Esophagus muscularis mucosa (tissue), 4 donors: ENCODE measurements at places on chromosomes 3 and 15. TPM values are rescaled to one million over a fixed set of nuclear protein-coding genes. Genes with fewer than 3 reads are reported as not detected.

DNA sequence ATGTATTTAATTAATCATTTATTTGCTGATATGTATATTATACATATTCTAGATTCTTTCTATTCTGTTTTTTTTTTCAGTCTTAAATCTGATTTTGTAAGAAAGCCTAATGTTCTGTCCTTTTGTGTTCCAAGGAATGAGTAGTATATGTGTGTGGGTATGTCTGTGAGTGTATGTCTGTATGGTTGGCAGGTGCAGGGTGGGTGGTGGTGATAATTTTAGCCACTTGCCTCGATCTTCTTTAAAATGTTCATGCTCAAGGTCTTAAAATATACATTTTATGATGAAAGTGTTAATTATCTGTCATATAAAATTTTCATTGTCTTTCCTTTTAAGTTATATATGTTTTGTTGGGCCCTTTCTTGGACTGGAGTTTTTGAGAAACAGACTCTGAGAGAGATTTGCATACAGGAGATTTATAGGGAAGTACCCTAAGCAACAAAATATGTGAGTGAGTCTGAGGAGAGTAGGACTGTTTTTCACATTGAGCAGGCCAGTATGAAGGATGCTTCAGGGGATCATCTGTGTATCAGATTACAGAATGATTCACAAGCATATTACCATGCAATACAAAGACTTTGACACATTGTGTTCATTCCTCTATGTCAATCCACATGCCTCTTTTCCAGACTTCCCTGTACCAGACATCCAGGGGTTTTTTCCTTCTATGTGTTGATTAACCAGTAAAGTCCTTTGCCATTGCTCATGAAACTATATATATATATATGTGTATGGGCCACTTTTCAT, 211.0 kb upstream of the DPPA4 start:
- DNase-seq = no peak

DNA sequence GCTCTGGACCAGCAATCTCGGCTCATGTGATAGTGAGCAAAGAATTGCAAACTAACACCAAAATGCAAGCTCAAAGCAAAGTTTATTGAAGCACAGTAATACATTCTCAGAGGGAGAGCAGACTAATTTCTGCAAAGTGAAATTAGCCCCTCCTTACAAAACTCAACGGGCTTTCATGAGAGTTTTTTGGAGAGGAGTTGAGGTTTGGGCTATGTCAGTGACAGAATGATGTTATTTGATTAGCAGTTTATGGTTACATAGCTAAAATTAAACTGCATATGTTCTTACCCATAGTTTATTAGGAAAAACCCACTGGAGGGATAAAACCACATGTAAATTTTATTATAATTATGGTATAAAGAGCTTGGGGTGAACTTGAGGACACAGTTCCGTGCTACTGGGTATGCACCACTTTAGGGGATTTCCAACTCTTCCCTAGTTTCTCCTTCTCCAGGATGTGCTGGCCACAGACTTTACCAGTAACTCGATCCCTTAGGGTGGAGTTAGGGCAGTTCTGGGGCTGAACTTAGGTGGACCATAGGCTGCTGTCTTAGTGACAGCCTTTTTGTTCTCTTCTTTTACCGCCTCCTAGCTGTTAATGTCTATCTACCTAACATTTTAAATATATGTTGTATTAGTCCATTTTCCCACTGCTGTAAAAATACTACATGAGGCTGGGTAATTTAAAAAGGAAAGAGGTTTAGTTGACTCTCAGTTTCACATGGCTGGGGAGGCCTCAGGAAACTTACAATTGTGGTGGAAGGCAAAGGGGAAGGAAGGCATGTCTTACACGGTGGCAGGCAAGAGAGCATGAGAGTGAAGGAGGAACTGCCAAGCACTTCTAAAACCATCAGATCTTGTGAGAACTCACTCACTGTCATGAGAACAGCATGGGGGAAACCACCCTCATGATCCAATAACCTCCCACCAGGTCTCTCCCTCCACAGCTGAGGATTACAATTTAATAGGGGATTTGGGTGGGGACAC, 8.9 kb upstream of the AADACL2 start:
- no peak for DNase-seq

- DNase-seq = no peak
Measured at GRCh38 chr3:49349348-49350114, 8.6 kb downstream of the GPX1 start.

DNA sequence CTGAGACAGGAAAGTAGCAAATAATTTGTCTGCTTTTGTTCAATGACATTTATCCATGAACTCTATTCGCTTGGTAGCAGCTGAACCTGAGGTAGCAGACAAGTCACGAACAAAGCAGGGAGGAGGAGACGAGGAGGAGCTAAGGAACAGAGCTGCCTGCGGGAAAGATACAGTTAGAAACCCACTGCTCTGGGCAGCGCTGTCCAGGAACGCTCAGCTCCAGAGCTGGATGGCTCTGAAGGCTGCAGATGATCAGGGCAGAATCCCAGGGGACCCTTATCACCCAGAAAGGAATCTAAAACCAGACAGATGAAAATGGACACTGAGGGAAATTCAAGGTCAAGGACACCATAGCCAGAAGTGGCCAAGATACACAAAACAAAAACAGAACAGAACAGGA, 257.8 kb downstream of the CD47 start:
- no peak for DNase-seq

Gene LMAN1L
- total RNA-seq = not detected
